ENCODE measurements at places on chromosomes 2 and 18.

GRCh38 chr18:62852851-62853250, 137.5 kb downstream of the PHLPP1 start:
- DNase-seq = no peak

GRCh38 chr2:3278521-3279218, 98.9 kb downstream of the EIPR1 start:
- no peak for DNase-seq

DNA sequence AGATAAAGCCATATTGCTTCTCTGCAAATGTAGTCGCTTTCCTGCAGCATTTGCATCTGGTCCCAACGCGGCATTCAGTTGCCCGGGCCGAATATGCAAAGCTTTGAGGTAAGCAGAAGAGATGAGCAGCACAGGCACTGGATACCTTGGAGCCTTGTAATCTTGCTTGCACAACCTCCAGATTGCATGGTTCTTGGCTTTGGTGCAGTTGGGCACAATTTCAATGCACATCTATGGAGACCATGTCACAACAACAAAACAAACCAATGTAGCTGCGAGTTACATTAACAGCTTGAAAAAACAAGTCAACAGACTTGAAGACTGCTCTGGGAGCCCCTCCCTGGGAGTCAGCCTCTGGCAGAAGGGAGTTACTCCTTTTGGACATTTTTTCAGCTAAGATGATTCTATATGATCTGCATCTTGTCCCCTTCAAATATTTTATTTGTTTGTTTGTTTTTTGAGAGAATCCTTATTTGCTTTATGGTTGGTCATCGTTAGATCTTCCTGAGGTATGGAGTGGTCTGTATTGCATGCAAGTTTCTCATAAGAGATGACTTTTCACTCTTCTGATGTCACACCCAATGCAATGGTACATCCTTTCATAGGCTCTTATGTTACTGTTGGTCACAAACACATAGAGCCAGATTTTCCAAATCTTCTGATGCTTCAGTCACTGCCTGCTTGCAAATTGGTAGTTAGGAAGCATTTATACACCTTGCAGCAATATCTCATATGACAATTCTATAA, 113.5 kb downstream of the EFEMP1 start:
- no peak for DNase-seq

DNA sequence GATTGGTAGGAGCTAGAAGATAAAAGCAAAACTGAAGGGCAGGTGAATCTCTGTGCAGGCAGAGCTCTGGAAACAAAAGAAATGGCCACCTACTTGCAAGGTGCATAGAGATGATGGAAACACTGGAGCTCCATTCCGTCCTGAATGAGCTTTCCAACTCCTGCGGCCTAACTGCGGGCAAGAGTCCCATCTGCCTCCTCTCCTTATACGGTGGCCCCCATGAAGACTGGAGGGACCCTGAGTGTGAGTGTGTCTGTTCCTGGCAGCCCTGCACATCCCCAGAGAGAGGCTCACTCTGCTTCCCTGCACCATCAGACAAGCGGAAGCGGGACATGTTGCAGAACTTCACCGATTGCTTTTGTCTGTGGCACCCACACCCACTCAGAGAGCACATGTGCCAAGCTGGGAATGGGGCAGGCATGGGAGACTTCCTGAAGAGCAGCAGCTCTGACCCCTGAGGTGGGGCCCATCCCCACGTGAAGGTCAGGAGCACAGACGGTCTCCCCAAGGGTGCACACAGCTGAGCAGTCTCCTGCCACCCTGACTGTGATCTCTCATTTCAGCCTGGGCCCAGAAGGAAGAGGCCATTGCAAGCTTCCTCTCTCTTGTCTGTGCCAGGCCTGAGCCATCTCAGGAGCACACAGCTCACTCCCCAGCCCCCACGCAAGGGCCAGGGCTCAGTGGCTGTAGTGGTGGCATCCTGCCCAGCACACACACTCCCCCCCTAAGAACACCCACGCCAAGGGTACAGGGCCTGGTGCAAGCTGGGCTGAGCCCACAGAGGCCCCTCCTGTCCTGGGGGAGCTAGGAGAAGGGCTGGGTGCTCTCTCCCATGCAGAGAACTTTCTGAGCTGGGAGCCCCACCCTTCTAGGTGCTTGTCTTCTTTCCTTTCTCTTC, 75.3 kb downstream of the STPG4 start:
- DNase-seq = no peak

GRCh38 chr18:56036741-56037140, 448.7 kb upstream of the TCF4 start:
- DNase-seq = no peak

- no peak for DNase-seq
Observed at GRCh38 chr2:166449439-166449838, 44.6 kb downstream of the SCN7A start.

- DNase-seq = no peak
Observed at GRCh38 chr18:47726550-47726949, 203.9 kb downstream of the SMAD2 start.

DNA sequence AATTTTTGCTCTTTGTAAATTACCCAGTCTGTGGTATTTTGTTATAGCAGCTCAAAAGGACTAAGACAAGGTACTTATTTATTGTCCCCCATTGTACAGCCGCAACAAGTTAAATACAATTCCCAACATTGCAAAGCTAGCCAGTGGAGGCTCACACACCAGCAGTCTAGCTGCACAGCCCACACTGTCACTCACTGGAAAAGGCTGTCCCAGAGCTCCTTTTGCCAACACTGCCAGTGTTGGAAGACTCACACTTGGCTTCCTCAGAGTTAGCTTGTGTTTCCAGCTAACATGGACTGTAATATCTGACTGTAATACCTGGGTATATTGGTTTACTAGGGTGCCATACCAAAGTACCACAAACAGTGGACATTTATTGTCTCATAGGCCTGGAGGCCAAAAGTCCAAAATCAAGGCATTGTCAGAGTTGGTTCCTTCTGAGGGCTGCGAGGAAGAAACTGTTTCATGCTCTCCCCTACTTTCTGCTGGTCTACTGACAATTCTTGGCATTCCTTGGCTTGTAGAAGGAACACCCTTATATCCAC, 6.6 kb upstream of the DYM start:
- no peak for DNase-seq
